ENCODE measurements at places on chromosomes 5 and 9.
A peak's percentile ranks its signal among the peaks of the same experiment; 100 is the strongest.

DNA sequence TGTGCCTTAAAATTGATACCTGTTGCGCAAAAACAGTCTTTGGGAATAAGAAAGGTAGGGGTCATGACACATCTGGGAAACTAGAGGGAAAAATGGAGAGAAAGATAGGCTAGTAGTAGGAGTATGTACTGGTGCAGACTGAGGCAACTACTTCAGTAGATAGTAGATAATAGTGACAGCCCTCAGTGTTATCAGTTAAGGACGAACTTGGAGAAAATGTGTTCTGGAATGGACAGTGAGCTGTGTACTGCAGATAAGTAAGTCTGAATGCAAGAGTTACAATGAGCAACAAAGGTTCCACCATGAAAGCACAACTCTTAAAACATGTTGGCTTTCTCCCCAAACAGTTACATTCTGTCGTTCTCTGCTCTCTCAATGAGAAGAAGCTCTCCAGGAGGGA is 6.5 kb upstream of the INSL6 start:
- DNase-seq: no peak

GRCh38 chr5:90854169-90854568 is 295.6 kb downstream of the ADGRV1 start:
- DNase-seq: no peak

GRCh38 chr5:78507531-78507930 is 141.0 kb downstream of the LHFPL2 start:
- no peak for DNase-seq

- DNase-seq: peak; percentile 15
Measured at GRCh38 chr5:7902666-7903625, 34.0 kb downstream of the MTRR start.

GRCh38 chr9:133837627-133838597 is 99.8 kb upstream of the SARDH start:
- DNase-seq: no peak

GRCh38 chr5:155826611-155827507 is 500.1 kb upstream of the SGCD start:
- DNase-seq: no peak

DNA sequence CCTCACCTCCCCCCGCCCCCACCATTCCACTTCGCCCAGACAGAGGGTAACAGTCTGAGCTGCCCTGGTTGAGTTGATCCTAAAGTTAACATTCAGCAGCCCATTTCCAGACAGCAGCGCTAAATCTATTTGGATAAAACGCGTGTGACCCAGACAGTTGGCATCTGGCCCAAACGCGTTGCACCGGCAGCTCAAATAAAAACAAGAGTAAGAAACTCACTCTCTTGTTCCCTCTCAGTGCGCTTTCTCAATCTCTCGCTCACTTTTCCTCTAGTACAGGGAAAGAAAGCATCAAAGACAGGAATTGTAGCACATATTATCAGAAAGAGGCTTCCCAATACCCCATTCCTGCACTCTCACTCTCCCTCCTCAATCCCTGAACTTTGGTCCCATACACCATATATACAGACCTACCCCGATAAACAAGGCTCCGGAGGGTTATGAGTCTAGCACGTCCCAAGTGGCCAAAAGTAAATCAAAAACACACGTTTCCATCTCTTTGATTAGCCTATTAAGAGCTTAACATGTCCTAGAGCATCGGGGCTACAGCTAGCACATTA is 1.3 kb downstream of the ADAMTS6 start:
- peak; percentile 22 for DNase-seq

DNA sequence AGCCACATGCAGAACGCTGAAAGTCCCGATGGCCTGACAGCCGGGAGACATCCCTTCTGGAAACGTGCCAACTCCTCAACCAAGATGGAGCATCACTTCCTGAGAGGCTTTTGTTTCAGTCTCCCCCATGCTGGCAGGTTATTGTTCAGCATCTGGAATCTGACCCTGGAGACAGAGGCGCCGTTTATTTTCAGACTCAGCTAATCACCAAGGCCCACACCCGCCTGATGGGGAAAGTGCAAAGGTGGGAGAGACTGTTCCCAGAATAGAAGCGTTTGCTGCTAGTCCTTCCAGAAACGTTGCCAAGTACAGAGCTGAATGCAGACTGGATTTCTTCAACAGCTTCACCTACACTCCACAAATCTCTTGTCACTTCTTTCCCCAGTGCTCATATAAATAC is 41.8 kb upstream of the S1PR3 start:
- DNase-seq: no peak

- DNase-seq: peak; percentile 13
Measured at GRCh38 chr9:133792721-133793470, 54.7 kb upstream of the SARDH start.

DNA sequence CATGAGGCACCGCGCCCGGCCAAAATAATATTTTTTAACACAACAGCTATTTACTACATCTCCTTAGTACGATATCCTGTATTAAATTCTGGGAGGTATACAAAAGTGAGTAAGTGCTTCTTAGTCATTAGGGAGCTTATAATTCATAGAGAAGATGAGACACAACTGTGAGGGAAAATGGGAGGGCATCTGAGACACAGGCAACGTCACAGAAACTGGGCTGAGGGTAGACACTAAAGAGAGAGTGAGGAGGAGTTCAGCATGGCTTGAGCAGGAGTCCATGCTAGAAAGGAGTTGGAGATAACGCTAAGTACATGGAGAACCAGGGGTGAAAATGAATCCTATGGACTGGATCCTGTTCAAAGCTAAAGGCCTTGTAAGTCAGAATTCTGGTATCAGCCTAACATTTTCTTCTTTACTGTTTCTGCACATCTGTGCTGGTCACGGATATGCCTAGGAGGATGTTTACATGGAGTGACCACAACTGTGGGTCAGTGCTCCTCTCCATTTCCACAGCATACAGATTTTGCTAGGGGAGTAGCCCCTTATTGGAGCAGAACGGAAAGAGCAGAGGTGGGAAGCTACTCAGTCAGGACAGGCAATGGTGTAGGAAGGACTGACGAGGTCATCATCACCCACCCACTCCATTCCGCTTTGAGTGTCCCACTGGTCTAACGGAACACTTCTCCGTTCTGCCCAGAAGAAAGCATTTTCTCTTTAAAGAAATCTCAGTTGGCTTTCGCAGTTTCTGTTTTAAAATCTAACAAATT is 310.4 kb upstream of the EFNA5 start:
- no peak for DNase-seq

GRCh38 chr9:68546596-68547390 is 6.1 kb upstream of the TMEM252 start:
- no peak for DNase-seq

DNA sequence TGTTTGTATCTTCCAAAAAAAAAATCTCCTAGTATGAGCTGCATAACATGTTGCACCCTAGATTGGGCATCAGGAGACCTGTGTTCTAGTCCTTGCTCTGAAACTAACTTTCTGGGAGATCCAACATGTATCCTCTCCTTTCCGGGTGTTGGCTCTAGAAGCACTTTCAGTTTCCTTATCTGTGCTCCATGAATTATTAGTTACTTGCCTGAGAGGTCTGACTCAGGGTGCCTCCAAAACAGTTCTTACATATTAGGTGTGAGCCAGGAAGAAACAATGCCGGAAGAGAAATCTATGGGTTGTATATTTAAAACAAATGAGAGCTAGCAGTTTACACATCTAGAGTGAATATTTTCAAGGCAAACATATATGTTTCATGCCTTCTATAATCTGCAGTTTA is 36.7 kb upstream of the SLC36A2 start:
- no peak for DNase-seq

All from NCI-H510A treated with DMSO at 0.1 percent for 48 hours (cell line).